Activated CD4-positive, CD25-positive, alpha-beta regulatory T cell treated with anti-CD3 and anti-CD28 coated beads, Interleukin-2, amount 50 U/mL, for 16 hours (primary cell): ENCODE measurements at places on chromosomes 16 and 17.

DNA sequence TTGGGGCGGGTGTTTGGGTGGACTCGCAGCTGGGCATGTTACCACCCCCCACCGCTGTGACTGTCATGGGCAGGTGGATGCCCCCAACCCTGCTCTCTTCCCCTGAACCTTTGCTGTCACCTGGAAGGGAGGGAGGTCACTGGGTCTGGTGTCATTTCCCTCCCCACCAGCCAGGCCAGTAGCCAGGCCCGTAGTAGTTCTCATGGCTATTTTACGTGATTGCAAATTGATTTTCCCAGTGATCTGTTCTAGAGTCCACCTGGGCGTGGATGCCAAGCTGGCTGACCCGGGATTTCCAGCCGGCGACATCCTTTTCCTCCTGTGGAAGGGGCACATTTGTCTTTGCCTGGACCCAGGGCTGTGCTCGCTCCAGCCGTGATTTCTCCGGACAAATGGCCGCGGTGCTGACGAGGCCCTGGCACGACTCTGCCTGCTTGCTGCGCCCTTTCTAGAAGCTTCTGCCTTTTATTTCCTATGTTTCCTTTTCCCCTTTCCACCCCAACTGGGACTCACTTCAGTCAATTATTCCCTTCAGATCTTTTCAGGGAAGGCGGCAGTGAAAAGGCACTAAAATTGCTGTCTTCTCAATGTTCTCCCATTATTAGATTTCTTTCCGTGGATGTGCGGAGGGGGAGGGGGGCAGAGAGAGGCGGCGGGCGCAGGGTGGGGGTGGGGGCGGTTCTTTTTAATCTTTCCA, 226.9 kb upstream of the CIBAR2 start:
- no peak for DNase-seq

DNA sequence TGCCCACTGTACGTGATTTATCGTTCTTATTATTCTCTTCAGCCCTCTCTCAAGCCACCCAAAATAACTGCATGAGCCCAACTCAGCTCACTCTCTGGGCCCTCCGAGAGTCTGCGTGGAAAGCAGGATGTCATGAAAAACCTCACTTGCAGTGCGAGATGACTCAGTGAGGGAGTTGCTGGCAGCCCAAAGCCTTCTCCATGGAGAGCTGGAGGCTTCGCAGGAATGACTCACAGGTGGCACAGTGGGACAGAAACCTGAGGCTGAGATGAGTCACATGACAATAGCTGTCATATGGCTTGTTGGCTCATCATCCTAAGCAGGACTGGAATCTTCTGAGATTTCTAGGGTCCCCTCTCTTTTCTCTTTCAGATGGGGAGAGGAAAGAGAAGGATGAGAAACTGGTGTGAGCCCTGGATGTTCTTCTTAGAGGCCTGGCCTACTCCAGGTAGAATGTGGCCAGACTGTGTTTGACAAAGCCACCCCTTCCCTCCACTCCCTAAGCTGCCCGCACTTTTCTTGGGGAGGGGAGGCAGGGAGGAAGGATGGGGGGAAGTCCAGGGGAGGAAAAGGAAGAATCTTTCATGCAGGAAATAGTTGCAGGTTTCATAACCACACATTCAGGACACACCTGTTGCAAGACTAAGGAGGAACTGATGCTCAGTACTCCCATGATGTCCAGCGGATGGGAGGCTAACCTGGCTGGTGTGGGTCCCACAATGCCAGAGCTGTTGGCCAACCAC, 160.6 kb upstream of the RPL38 start:
- DNase-seq, result no peak

- no peak for DNase-seq
Measured at GRCh38 chr17:13837417-13837816, 231.9 kb upstream of the COX10 start.

DNA sequence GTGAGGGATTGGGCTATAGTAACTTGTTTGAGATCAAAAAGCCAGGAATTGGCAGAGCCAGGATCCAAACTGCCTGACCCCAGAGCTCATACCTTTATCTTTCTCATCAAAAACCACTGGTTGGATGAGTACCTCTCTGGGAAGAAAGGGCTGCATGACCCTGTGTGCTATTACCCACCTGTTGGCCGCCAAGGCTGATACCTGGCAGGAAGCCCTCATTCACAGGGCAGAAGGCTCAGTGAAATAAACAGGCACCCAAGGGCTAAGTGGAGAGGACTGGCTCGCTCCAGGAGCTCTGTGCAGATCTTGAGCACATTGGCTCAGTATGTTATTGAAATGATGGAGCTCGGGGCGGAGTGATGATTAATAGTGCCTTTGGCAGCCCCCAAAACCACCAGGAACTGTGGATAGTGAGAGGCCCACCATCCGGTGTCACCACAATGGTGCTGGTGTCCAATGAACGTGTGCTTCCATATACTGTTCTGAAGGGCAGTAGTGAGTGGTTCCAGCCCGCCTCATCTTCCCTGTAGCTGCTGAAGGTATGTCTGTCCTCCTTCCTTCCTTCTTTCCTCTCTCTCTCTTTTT, 197.6 kb downstream of the MSI2 start:
- DNase-seq, result no peak

DNA sequence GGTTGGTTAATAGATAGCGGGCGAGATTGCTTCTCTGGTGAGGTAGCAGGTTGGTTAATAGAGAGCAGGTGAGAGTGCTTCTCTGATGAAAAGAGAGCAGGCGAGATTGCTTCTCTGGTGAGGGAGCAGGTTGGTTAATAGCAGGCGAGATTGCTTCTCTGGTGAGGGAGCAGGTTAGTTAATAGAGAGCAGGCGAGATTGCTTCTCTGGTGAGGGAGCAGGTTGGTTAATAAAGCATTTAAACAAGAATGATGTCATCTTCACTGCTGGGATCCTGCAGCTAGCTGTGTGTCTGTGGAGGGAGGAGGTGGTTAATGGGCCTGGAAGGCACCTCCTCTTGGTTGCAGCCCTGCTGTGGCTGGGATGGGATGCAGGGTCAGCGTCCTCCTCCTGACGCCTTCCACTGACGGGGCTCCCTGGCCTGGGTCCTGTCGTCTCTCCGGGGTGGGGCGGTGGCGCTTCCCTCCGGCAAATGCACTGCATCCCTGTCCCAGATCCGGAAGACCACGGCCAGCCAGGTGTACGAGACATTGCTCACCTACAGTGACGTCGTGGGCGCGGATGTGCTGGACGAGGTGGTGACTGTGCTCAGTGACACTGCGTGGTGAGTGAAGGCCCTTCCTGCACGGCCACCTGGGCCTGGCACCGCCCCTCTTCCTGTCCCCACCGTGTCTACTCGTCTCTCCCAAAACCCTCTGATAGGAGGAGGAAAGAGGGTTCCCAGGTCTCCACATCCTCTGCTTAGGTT, 99.2 kb upstream of the ZNF750 start:
- no peak for DNase-seq

GRCh38 chr17:68605914-68606313, 4.7 kb upstream of the FAM20A start:
- no peak for DNase-seq

- DNase-seq, result no peak
Measured at GRCh38 chr17:50618300-50618699, 16.4 kb upstream of the ABCC3 start.

DNA sequence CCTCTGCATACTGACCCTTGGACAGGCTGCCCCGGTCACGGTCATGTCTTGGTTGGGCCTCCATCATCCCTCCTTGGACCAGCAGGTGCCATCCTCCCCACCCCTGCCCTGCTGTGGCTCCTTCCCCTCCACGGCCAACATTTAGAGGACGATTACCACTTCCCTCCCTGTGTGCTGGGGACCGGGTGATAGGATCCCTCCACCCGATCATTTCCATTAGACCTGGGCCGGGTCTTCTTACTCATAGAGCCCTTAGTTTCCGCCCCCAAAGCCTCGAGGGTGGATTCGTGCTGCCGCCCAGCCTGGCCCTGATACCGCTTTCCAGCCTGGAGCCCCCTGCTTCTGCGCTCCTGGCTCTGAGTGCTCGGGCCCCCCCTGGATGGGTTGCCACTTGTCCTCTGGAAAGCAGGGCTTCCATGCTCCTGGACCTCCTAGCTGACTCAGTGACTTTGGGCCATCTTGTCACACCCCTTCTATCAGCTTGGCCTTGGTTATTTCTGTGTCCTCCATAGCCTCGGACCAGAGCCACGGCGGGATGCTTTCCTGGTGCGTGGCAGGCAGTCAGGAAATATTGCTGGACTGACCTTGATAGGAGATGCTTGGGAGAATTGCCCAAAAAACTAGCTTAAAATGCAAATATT, 171.4 kb downstream of the SEC14L1 start:
- DNase-seq, result no peak

DNA sequence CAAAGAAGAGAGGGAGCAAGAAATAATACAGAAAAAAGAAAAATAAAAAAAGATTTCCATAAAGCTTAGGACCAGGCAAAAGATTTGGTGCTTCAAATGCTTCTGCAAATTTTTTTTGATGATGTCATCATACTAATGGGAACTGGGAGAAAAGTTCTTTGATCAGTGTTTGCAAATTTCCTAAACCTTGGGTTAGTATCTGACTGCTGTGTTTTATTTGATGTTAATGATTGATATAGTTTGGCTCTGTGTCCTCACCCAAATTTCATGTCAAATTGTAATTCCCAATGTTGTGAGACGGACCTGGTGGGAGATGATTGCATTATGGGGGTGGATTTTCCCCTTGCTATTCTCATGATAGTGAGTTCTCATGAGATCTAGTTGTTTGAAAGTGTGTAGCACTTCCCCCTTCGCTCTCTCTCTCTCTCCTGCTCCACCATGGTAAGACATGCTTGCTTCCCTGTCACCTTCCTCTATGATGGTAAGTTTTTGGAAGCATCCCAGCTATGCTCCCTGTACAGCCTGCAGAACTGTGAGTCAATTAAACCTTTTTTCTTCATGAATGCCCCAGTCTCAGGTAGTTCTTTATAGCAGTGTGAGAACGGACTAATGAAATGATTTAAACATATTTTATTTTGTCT, 72.6 kb downstream of the TMEM100 start:
- no peak for DNase-seq

- no peak for DNase-seq
Measured at GRCh38 chr17:17048106-17048505, 5.8 kb downstream of the MPRIP start.

DNA sequence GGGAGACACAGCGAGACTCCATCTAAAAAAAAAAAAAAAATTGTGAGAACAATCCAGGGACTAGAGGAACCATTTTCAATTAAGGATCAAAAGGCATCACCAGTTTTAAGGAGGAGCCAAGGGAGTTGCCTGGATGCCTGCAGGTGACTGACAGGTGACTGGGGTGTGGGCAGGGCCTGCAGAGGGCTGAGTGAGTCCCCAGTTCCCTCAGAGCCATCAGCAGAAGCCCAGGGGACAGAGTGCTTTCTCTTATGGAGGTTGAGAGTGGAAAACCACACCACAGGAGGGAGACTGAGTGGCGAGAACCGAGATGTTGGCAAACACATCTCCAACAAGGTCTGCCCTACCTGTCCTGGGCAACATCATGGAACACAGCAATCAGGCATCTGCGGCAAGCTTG, 27.1 kb upstream of the CREBBP start:
- no peak for DNase-seq

GRCh38 chr16:64882078-64882784, 239.6 kb downstream of the CDH11 start:
- DNase-seq, result no peak

GRCh38 chr16:19898924-19899604, 14.4 kb upstream of the GPRC5B start:
- DNase-seq, result no peak

- DNase-seq, result no peak
Measured at GRCh38 chr16:68444056-68444657, 4.2 kb downstream of the SMPD3 start.

DNA sequence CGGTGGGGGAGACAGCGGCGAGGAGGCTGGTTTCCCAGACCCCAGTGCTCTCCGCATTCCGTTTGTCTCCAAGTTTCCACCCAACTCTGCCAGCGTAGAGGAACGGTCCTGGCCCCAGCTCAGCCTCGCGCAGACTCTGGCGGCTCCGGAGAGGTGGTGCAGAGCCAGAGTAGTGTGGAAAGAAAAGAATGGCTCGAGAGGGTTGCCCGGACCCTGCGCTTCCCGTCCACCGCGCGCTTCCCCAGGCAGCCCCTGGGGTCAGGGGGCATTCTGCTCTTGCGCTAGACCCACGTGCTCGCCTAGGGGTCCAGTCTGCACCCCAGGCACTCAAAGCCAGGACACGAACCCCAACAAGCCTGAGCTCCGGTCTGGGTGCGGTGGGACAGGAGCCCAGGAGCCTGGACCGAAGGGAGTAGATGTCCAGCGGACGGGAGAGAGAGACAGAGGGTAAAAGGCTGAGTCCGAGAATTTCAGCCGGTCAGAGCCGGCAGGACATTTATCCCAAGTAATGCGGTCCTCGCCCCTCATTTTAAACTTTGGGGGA, 3.8 kb downstream of the PMP22 start:
- no peak for DNase-seq

GRCh38 chr17:69702078-69702477, 287.6 kb downstream of the MAP2K6 start:
- DNase-seq, result no peak

DNA sequence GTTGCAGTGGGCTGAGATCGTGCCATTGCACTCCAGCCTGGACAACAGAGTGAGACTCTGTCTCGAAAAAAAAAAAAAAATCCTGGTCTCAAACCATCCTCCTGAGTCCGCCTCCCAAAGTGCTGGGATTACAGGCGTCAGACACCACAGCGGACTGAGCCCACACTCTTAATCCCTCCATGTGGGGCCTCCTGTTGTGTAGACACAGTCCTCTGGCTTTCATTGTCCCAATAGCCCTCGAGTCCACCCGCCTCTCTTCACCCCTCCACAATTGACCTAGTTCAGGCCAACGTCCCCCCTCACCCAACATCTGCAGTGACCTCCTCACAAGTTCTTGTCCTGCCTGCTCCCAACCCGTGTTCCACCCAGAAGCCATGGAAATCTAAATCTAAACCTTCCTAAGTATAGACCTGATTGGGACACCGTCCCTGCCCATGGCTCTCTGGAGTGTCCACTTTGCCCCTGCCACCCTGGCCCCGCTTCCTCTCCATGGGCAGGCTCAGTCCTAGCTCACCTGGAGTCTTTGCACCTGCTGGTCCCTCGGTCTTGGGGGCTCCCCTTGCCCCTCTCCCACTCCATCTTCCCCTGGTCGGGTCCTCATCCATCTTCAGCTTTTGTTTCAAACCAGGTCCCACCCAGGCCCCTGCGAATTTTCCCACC, 46.7 kb downstream of the HAPSTR1 start:
- no peak for DNase-seq
